ENCODE measurements at places on chromosomes 3 and 15.
A peak's percentile ranks its signal among the peaks of the same experiment; 100 is the strongest.

- no peak for DNase-seq
Measured at GRCh38 chr15:87614704-87615103, 641.8 kb downstream of the NTRK3 start.

DNA sequence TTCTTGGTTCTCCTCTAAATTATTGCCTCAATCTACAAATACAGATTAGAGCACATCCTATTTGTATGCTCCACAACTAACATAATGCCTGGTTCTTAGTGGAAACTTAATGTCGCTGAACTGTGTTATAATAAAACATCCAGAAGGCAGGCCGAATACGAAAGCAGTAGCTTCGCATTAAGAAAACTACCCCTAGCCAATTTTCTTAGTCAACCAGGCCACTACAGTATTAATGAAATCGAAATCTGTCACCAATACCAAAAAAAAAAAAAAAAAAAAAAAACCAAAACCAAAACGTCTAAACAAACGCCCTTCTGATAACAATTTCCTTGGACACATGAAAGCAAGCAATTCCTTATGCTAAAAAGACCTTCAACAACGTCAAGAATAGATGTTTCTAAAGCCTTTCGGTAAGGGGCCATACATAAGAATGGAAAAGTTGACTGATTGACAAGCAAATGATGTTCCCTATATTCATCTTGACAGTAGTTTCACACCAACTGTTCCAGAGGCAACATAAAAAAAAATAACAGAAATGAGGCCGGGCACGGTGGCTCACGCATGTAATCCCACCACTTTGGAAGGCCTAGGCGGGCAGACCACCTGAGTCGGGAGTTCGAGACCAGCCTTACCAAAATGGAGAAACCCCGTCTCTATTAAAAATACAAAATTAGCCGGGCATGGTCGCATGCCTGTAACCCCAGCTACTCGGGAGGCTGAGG lies 1.3 kb downstream of the DENND6A start:
- peak; percentile 21 for DNase-seq

DNA sequence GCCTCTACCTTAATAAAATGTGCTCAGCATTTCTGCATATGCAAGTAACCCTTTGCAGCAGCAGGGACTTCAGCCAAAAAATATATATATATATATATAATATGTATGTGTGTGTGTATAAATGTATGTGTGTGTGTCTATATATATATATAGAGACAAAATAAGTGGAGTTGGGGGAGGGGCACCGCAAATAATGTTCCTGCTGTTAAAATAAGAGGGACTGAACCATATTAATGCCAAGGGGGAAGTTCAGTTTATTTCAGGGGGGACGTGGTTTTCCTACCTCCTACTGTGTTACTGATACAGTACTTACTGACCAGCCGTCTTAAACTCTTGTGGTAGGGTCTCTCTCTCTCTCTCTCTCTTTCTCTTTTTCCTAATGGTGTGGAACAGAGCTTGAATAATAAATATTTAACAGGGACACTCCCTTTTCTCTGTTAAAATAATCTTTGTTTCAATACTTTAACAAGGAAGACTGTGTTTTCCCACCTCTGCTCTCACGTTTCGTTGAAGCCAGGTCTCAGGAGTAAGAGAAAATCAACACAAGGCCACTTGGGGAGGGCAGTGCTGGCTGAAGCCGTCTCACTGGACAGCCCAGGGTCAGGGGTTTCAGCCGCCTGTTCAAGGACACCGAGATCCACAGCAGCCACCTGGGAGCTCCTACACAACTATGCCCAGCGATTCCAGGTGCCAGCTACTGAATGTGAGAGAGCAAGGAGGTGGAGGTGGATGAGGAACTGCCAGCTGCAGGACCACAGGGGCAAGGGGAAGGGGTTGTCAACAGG lies 42.8 kb upstream of the ADAMTSL3 start:
- no peak for DNase-seq

GRCh38 chr3:129315223-129315997 lies 36.7 kb downstream of the HMCES start:
- peak; percentile 82 for DNase-seq

DNA sequence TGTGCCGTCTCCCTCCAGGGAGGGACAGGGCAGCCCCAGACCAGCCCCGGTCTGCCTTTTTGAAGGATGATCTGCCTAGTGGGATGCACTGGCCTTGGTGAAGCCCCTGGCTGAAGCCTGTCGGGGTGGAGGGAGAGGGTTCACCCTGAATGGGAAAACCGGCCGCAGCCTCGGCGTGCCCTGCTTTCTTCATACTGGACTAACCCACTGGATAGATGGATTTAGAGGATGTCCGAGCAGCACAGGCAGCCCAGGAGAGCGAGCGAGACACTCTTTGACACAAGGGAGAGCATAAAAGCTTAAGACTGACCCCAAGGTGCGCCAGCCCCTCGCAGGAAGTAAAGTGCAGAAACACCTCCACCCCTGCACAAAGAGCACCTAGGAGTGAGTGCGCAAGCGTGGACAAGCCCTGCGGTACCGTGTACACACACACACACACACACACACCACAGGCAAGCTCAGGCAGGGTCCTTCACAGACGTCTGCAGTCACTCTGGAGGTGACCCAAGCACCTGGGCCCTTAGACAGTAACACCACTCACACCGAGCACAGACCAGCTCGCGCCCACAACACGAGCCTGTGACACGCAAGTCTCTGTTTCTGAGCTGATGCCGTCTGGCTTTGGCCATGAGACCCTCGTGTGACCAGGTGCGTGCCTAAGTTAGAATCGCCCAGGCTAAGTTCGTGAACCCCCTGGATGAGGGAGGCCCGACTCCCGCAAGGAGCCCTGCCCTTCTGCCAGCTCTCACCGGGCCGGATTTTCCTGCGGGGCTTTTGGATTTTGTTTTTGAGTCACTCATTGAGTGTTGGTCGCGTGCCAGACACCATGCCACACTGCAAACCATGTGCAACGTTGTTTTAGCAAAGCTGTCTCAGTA lies 11.3 kb downstream of the SEMA4B start:
- DNase-seq = no peak

- no peak for DNase-seq
Measured at GRCh38 chr15:60390871-60391501, 6.8 kb downstream of the ANXA2 start.

DNA sequence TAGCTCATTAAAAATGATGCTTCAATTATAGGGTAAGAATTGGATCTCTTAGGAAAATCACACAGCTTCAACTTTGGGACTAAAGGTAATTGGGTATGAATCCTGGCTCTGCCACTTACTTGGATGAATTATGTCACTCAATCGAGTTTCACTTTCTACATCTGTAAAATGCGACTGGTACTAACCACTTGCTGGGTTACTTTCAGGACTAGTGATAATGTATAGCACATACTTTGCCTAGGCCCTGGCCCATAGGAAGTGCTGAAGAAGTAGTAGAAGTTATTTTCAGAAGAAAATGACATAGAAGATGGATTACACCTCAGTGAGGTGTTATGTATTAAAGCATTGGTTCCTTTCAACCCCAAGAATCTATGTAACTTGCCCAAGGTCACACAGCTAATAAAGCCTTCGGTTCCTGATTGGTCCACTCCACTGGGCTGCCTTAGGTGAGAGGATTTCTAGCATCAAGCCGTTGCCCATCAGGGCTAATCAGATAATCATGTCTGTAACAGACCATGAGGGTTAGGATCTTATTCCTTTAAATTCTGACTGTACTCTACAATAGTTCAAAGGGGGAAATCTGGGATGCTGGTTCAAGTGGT lies 29.4 kb upstream of the AP4E1 start:
- DNase-seq = no peak

DNA sequence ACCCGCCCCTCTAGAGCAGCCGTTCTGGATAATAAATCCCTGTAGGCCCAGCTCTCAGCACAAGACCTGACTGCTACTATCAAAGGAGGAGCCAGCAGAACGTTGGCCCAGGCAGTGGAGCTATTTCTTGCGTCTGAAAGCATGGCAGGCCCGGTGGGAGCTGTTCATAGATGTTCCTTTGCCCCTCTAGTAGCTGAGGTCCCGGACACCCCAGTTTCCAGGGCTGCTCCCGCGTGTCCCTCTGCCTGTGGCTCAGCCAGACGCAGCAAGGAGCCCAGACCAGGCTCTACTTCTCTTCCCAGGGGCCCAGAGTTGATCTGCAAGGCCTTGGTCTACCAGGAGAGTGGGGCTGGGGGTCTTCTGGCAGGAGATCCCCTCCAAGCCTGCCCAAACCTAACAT lies 76.1 kb downstream of the FAM174B start:
- no peak for DNase-seq

DNA sequence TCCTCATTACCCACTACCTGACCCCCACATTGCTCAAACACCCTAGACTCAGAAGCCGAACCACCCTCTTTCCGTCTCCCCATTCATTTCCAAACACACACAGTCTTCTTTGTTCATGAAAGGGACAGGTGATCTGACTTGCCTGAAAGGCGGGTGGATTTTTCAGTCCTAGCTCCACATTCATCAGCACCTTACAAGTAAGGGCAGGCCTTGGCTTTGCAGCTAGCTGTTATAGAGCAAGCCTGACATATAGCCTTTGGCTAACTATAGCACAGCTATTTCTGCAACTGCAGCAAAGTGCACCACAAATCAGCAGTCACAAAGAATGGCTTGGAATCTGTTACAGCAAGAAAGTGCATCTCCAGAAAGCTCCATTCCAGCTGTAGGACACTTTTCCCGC lies 139.8 kb downstream of the XXYLT1 start:
- no peak for DNase-seq

DNA sequence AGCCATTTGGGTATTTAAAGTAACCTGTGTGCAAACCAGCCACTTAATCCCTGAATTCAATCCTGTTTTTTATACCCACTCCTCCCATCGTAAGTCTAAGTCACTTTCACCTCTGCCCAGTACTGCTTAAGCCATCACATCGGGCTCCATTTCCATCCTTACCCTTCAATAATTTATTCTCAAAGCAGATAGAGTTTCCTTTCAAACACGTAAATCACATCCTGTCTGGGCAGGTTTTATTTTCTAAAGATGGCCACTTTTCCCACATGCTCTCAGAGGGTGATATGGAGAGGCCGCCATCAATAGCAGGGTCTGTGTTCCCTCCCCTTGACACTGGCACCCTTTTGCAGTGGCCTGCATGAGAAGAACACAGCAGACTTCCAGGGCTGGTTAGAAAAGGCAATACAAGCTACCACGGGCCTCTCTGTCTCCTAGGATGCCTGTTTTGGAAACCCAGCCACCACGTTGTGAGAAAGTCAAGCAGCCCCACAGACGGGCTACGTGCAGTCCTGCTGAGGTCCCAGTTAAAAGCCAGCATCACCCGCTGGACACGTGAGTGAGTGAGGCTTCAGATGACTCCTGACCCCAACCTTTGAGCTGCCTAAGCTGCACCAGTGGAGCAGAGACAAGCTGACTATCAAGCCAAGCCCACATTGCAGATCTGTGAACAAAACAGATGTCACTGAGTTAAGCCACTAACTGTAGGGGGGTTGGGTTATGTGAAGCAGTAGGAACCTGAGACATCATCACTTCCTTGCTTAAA lies 241.8 kb upstream of the SLCO3A1 start:
- DNase-seq = peak; percentile 52

DNA sequence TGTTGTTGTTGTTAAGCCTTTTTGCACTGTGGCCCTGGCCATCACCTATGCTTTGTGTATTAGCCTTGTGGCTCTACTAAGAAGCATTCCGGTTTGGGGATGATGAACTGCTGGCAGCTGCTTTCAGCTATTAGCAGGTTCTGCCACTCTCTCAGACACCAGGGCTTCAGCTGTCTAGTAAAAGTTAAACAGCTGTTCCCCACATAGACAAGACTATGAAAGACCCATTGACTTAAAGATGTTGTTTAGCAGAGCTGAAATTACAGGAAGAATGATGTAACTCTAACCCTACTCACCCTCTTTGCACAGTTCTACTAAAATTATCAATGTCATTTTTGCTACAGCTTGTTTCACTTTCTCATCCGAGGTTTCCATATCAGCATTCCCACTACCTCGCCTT lies 131.2 kb upstream of the CGNL1 start:
- DNase-seq = peak; percentile 42

GRCh38 chr3:45817831-45818522 lies 21.6 kb upstream of the SLC6A20 start:
- peak; percentile 65 for DNase-seq

GRCh38 chr3:10444511-10444910 lies 60.9 kb downstream of the ATP2B2 start:
- DNase-seq = no peak

- DNase-seq = no peak
Measured at GRCh38 chr3:46482632-46483350, 15.0 kb upstream of the RTP3 start.

- DNase-seq = peak; percentile 40
Measured at GRCh38 chr3:184361532-184361931, at the start of the genes CLCN2 and POLR2H. TSS of gene CLCN2 (minus strand) at chr3:184361605. CDS start at chr3:184361479, 126 bp downstream. TSS of gene POLR2H (plus strand) at chr3:184361710. CDS start at chr3:184363493, 1,783 bp downstream.

- DNase-seq = no peak
Measured at GRCh38 chr3:27213450-27213849, 155.7 kb downstream of the NEK10 start.

DNA sequence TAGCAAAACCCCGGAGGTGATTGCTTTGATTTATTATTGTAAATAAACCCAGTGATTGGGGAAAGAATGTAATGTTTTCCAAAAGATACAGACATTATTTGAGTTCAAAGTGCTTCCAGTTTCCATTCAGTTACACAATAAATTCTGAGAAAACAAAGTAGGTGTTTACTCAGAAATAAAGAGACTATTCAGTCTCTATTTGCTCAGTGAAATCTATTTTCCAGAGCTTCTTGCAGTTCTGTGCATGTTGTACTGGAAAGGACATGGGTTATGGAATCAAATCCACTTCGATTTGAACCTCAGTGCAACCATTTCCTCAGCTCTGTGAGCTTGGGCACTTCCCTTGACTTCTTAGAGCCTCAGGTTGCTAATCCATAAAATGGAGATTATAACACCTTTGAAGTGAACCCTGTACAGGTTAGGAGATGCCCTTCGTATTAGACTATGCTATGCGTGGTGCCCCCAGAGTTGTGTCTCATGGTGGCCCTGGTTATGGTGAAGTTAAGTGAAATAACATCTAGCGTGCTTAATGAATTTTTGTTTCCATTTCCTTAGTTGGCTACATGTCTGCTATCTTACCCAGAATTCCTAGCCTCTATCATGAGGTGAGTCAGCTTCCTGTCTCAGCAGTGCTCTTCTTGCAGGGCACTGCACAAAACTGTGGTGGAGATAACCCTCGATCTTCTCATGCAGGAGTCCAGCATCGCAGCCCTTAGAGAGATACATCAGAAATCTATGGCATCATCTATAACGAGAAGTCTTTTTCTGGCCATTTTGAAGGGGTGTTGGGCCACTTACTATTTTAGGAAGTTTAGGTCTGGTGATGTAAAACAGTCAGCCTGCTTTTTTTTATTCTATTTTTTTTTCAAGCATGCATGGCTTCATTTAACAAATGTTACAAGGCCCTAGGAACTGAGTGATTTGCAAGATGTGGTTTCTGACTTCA lies 97.7 kb downstream of the RPL39L start:
- no peak for DNase-seq

Measured in NCI-H1417 (cell line).